Mesenchymal stem cell (in vitro differentiated cells and primary cell): ENCODE measurements at places on chromosomes 16 and 17.

DNA sequence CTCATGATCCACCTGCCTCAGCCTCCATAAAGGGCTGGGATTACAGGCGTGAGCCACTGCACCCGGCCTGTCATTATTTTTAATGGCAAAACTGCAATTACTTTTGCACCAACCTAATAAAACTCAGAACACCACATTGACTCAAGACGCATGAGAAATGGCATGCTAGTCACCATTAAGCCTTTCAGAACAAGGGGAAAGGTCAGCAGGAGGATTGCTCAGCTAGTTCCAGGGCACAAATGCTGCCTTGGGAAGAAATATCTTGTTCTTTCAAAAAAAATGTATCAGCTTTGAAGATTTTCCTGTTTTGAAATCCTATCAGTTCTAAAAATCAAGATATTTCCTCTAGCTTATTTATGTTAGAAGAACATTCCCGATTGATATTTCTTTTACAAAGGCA is 32.4 kb upstream of the CDYL2 start:
- no peaks in the 10 kb centered on the region for H3K4me1 ChIP-seq
- DNase-seq, result no peak
- H3K27me3 ChIP-seq, result no peaks in the 10 kb centered on the region
- no peak overlapping the region for H3K4me3 ChIP-seq

DNA sequence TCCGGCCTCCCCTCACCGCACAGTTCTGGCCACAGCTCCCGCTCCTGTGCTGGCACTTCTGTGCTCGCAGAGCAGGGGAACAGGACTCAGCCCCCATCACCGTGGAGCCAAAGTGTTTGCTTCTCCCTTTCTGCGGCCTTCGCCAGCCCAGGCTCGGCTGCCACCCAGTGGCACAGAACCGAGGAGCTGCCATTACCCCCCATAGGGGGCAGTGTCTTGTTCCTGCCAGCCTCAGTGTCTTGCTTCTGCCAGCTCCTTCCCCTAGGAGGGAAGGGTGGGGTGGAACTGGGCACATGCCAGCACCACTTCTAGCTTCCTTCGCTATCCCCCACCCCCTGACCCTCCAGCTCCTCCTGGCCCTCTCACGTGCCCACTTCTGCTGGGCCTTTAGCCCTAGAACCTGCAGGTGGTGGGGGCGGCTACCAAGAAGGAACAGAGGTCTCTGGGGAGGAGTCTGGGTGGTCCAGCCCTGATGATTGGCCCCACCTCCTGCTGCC is 645 bp upstream of the ELMO3 start:
- H3K4me1 ChIP-seq, result peaks cover 22% of the 10 kb centered on the region
- H3K27ac ChIP-seq, result no peak overlapping the region
- peaks cover 96% of the 10 kb centered on the region for H3K36me3 ChIP-seq
- H3K4me3 ChIP-seq, result no peak overlapping the region
- peak; percentile 43 for DNase-seq
- no peaks in the 10 kb centered on the region for H3K27me3 ChIP-seq

GRCh38 chr17:37294888-37295287 is 80.9 kb upstream of the C17orf78 start:
- H3K4me1 ChIP-seq, result peaks cover 6% of the 10 kb centered on the region
- H3K27ac ChIP-seq, result no peak overlapping the region
- H3K36me3 ChIP-seq, result no peaks in the 10 kb centered on the region
- no peak for DNase-seq
- no peak overlapping the region for H3K4me3 ChIP-seq

GRCh38 chr16:11759163-11759834 is 16.6 kb upstream of the TXNDC11 start:
- no peak overlapping the region for H3K4me3 ChIP-seq
- peaks cover 16% of the 10 kb centered on the region for H3K4me1 ChIP-seq
- H3K27ac ChIP-seq, result peak overlapping the region; percentile 26
- no peak for DNase-seq
- peaks cover 27% of the 10 kb centered on the region for H3K36me3 ChIP-seq

DNA sequence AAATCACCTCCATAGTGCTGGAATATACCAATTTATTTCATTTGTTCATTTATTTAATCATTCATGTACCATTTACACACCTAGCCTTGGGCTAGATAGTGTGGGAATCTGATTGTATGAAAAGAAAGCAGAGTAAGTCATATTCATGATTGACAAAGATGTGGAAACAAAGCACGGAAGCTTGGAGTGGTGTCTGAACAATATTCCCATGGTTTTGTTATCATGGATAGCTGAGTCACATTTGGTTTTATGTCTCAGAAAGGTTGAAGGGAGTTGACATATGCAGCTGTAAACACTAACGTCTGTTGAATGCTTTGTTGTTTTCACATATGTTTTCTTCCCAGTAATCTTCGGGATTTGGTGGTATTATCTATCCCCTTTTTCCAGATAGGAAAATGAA is 76.6 kb downstream of the MAP2K4 start:
- H3K4me3 ChIP-seq, result no peak overlapping the region
- no peaks in the 10 kb centered on the region for H3K36me3 ChIP-seq
- no peak overlapping the region for H3K27ac ChIP-seq
- no peaks in the 10 kb centered on the region for H3K27me3 ChIP-seq

DNA sequence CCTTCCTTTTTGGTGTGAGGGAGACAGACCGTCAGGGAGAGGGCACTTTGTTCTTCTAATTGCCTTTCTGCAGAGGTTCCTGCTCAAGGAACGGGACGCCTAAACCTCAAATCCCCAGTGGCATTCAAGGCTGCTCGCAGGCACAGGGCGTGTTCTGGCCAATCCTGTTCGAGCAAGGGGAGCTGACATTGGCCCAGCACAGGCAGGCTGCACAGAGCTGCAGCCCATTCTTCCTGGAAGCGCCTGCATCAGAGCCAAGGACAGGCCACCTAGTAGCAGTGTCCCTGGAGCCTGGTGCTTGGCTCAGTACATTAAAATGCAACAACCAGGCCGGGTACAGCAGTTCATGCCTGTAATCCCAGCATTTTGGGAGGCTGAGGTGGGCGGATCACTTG is 72.2 kb upstream of the CREBBP start:
- no peak overlapping the region for H3K4me3 ChIP-seq
- H3K27ac ChIP-seq, result no peak overlapping the region
- H3K27me3 ChIP-seq, result no peaks in the 10 kb centered on the region
- H3K4me1 ChIP-seq, result peaks cover 14% of the 10 kb centered on the region
- no peak for DNase-seq
- no peaks in the 10 kb centered on the region for H3K36me3 ChIP-seq

GRCh38 chr16:78659216-78659615 is 559.8 kb downstream of the WWOX start:
- no peaks in the 10 kb centered on the region for H3K36me3 ChIP-seq
- no peak overlapping the region for H3K27ac ChIP-seq
- no peak for DNase-seq
- no peak overlapping the region for H3K4me3 ChIP-seq
- H3K27me3 ChIP-seq, result no peaks in the 10 kb centered on the region

GRCh38 chr16:67530013-67530939 is 1.6 kb downstream of the RIPOR1 start:
- H3K4me3 ChIP-seq, result peak overlapping the region; percentile 87
- peak overlapping the region; percentile 43 for H3K27ac ChIP-seq
- H3K27me3 ChIP-seq, result no peaks in the 10 kb centered on the region
- H3K36me3 ChIP-seq, result peaks cover 3% of the 10 kb centered on the region
- DNase-seq, result peak; percentile 87

DNA sequence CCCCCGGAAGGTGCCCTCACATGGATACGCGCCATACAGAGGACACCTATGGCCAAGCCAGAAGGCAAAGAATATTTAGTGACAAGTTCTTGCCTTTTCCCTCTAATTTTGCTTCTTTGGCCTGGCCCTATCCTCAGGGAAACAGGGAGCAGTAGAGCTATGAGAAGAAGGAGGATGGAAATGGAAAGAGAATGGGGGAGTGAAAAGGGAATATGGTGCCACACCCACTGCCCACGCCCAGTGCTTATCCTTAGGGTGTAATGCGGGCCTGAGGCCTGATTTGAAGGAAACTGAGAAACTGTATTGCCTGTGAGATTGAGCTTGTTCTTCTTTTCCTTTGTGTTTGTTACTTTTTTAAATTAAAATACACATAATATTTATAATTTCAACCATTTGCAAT is 255.1 kb downstream of the HS3ST3A1 start:
- H3K36me3 ChIP-seq, result no peaks in the 10 kb centered on the region
- H3K4me3 ChIP-seq, result peak overlapping the region; percentile 1
- H3K4me1 ChIP-seq, result peaks cover 2% of the 10 kb centered on the region
- no peak overlapping the region for H3K27ac ChIP-seq

DNA sequence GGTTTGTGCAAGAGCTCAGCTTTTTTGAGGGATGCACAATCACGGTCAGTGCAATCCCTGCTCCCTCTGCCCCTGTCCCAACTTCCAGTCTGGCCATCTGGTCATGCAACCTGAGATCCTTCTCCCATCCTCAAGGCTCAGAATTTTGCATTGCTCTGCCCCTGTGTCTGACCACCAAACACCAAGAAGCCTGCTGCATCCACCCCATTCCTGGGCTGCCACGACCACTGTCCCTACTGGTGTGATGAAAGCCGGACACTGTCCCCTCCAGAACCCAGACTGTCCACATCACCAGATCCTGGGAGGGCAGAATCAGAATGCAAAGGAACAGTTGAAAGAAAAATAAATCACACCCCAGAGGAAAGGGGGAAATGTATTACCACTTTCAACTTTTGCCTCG is 231.0 kb downstream of the C16orf78 start:
- no peak overlapping the region for H3K4me3 ChIP-seq
- peaks cover 25% of the 10 kb centered on the region for H3K4me1 ChIP-seq
- H3K27me3 ChIP-seq, result peaks cover 4% of the 10 kb centered on the region
- H3K36me3 ChIP-seq, result no peaks in the 10 kb centered on the region
- DNase-seq, result no peak

- no peak overlapping the region for H3K4me3 ChIP-seq
- H3K27ac ChIP-seq, result no peak overlapping the region
- H3K36me3 ChIP-seq, result peaks cover under 1% of the 10 kb centered on the region
- no peak for DNase-seq
Observed at GRCh38 chr16:8752706-8753105, 44.7 kb downstream of the TMEM186 start.

DNA sequence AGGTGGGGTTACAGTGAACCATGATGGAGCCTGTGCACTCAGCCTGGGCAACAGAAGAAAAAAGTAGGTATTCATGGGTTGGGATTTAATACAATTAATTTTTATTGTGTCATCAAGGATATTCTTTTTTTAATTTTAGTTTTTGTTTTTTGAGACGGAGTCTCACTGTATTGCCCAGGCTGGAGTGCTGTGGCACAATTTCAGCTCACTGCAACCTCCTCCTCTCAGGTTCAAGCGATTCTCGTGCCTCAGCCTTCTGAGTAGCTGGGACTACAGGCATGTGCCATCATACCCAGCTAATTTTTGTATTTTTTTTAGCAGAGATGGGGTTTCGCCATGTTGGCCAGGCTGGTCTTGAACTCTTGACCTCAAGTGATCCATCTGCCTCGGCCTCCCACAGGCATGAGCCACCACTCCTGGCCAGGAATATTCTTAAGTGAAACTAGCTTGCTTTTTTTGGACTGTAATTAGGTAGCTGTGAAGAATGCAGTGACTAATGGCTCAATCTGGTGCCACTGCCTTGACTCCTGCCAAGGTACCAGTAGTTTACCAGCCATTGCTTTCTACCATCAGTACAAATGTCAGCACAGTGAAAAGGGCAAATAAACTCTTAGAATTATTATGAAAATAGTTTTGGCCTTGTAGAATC is 4.8 kb downstream of the PPM1D start:
- H3K4me1 ChIP-seq, result peaks cover 12% of the 10 kb centered on the region
- H3K27me3 ChIP-seq, result no peaks in the 10 kb centered on the region
- DNase-seq, result peak; percentile 30
- no peak overlapping the region for H3K27ac ChIP-seq
- no peak overlapping the region for H3K4me3 ChIP-seq

DNA sequence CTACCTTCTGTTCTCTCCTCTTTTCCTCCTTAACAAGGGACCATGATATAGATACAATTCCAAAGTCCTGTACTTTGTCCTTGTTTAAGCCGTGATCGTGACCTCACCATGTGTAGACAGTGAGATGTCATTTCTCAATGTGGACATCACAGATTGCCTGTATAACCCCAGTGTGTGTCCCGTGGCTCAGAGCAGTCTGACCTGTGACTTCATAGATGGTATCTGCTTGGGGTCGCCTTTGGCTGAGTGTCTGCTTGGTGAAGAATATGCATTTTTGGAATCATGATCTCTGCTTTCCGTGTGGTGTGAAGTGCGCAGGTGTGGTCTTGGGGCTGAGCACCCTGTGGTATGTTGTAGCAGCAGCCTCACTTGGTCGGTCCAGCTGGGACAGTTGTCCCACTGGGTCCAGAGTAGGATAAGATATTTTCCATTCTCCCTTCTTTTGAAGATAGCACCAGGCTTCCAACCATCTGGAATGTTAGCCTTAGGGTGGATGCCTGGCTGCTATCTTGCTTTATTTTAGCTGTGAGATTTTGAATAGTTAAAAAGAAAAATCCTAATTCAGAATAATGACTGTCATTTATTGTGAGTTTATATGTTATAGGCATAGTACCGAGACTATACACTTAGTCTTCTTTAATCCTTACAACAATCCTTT is 13.4 kb downstream of the MSI2 start:
- peaks cover 29% of the 10 kb centered on the region for H3K36me3 ChIP-seq
- H3K27me3 ChIP-seq, result no peaks in the 10 kb centered on the region
- no peak overlapping the region for H3K4me3 ChIP-seq

DNA sequence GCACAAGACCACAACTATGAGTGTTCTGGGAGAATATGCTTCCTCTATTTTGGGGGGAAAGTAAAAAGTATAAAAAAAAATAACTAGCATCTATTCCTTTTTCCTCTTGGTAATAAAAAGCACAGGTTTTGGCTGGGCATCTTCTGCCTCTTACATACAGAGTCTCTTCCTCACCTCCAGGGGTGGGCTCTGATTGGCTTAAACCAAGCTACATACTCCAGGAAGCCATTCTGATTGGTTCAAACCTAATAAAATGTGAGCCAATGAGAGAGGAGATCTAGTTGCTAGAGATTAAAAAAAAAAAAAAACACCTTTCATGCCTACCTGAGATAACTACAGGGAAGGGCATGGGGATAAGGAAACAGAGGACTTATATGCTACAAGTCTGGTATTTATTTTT is 365.9 kb upstream of the ERCC4 start:
- no peak overlapping the region for H3K4me3 ChIP-seq
- no peaks in the 10 kb centered on the region for H3K36me3 ChIP-seq
- H3K27ac ChIP-seq, result no peak overlapping the region
- H3K27me3 ChIP-seq, result no peaks in the 10 kb centered on the region

DNA sequence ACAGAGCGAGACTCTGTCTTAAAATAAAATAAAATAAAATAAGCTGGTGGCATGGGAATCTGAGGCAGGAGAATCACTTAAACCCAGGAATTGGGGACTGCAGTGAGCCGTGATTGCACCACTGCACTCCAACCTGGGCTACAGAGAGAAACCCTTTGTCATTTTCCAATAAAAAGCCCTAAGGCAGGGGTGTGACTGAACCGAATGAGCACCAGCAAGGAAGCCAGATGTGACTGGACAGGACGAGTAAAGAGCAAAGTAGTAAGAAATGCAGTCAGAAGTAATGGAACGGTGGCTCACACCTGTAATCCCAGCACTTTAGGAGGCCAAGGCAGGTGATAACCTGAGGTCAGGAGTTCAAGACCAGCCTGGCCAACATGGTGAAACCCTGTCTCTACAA is 3.8 kb upstream of the RPL23 start:
- H3K36me3 ChIP-seq, result peaks cover 6% of the 10 kb centered on the region
- peaks cover 3% of the 10 kb centered on the region for H3K4me1 ChIP-seq
- no peak overlapping the region for H3K4me3 ChIP-seq
- DNase-seq, result no peak
- H3K27ac ChIP-seq, result no peak overlapping the region

GRCh38 chr17:79840269-79840988 is 1.2 kb upstream of the CBX4 start:
- DNase-seq, result peak; percentile 65
- H3K4me1 ChIP-seq, result peaks cover 66% of the 10 kb centered on the region
- peak overlapping the region; percentile 2 for H3K4me3 ChIP-seq
- peaks cover 34% of the 10 kb centered on the region for H3K27me3 ChIP-seq
